Activated CD4-positive, alpha-beta T cell treated with anti-CD3 and anti-CD28 coated beads, Interleukin-2, Interleukin-6, amounts not matched to agents 100 ng/mL and 50 ng/mL, durations not matched to agents 16 hours and 8 hours (primary cell): ENCODE measurements at places on chromosomes 1 and 21.

- no peak for DNase-seq
These were observed 156.7 kb downstream of the ACTL8 start for GRCh38 chr1:17911791-17912190.

- no peak for DNase-seq
These were observed 5.1 kb upstream of the ACTN2 start for GRCh38 chr1:236681219-236681618.

GRCh38 chr1:206551986-206552326, 44.6 kb downstream of the RASSF5 start:
- peak; percentile 82 for DNase-seq

- no peak for DNase-seq
These were observed 12.0 kb downstream of the ADGRL2 start for GRCh38 chr1:81812712-81813111.

GRCh38 chr1:117675907-117676430, 70.1 kb downstream of the TENT5C start:
- no peak for DNase-seq

DNA sequence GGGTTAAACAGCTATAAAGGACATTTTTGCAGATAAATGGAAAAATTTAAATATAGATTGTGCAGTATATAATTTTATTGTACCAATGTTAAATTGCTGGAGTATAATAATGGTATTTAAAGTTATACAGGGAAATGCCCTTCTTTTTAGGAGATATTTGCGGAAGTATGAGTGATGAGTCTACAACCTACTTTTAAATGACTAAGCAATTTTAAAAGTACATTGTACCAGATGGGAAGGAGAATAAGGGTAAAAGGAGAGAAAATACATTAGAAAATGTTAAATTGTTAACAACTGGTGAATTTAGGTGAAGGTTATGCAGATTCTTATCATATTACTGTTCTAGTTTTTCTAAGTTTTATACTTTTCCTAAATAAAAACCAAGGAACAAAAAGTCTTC, 91.8 kb downstream of the ZZZ3 start:
- DNase-seq: no peak

DNA sequence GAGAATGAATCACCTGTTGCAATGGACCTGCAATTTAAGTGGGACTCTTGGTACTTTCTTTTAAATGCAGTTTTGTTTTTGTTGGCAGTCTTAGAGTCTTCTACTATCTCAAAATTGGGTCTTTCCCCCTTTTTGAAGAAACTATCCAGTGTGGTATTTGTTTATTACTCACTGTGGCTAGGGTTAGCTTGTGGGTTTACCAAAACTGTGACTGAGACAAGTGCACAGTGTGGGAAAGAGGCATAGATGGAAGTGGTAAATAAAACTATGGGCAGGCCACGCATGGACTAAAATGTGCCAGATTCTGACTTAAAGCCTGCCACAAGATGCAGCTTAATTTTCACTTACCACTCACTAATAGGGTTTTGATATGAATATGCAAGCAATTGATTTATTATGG, 1441.7 kb downstream of the PLA2G4A start:
- DNase-seq: no peak

- DNase-seq: no peak
These were observed 21.1 kb downstream of the TFAP2E start for GRCh38 chr1:35594005-35594760.

DNA sequence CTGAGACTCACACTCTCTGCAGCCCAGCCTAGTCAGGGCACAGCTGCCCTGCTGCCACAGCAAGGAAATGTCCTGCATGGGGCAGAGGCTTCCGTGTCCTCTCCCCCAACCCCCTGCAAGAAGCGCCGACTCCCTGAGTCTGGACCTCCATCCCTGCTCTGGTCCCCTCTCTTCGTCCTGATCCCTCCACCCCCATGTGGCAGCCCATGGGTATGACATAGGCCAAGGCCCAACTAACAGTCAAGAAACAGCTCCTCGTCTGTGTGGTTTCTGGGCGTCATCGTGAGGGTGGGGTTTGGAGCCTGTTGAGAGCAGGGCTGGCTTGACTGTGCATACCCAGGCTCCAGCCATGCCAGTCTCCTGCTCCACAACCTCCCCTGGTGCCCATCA, 19.5 kb downstream of the FAAH start:
- DNase-seq: peak; percentile 58

GRCh38 chr1:230595181-230595580, 47.1 kb upstream of the COG2 start:
- DNase-seq: no peak

DNA sequence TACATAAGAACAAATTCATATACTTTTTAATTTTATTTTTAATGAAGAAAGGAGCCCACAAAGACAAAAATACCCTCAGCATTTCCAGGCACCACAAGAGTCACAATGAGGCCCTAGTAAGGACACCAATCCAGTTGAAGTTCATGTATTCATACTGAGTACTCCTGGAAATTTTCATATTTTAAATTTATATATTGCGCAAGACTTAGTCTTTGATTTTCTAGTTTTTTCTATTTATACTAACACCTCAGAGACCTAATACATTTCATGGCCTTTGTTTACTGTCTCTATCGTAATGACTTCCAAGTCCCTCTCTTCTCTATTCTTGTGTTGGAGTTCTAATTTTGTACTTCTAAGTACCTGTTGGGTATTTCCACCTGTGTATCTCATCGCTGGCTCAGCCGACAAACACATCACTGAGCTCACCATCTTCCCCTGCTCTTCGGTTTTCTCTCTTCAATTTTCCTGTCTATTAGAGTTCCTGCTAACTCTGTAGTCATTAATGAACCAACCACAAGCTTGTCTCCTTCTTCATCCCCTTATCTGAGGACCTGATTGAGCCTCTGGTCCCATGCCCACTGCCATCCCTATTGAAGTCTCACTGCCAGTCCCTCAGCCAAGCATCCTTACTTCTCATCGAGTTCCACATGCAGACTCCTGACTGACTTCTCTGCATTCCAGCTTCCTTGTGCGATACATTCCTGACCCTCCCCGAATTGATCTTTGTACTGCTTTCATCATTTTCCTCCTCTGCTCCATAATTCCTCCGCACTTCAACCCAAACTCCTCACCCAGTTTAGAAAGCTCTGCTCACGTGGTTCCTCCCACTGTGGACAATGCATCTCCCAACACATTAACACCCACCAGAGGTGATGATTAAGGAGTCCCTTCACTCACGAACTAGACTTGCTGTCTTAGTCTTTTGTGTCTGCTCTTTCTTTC, 17.3 kb upstream of the IRF2BP2 start:
- DNase-seq: no peak

DNA sequence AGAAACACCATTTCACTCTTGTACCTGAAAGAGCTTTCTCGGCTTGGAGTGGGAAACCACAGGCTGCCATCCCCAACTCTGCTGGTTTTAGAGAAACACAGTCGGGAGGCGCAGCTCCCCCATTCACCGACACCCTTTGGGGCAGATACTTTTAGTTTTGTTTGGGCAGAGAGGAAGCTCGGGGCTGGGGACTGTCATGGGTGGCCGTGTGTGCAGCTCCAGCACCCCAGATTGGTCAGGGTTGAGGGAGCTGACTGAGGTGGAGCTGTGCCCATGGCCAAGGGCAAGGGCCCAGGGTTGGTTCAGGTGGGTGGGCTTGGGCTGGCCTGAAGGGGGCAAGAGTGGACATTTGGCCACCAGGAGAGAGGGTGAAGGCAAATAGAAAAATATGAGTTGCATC, 163.1 kb downstream of the DYRK1A start:
- no peak for DNase-seq

DNA sequence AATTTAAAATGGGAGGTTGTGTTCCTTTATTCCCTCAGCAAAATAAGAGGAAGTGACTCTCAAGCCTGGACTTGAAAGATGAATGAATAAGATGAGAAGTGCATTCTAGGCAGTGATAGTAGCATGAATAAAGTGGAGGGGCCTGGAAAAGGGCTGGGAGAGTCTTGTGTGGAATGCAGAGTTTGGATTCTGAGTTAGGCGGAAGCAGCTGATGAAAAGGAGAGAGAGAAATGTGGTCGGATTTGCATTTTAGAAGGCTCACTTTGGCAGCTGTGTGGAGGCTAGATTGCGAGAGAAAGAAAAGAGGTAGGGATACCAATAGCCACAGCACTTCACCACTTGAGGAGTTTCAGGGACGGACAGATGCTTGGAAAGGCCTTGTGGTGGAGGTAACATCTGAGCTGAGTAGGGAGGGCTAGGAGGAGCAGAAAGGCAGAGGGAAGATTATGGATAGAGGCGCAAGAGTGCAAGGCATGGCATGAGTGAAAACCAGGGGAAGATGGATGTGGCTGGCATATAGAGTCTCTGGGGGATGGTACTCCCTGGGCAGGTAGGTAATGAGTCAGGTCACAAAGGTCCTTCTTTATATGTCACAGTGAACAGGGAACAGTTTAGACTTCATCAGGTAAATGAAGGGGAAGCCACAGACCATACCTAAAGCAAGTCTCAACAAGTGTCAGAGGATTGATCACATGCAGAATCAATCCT, 59.6 kb downstream of the ST3GAL3 start:
- DNase-seq: no peak

GRCh38 chr1:156662800-156663055, 14.5 kb downstream of the NES start:
- DNase-seq: no peak

GRCh38 chr1:204041803-204042505, 31.0 kb upstream of the SOX13 start:
- no peak for DNase-seq

DNA sequence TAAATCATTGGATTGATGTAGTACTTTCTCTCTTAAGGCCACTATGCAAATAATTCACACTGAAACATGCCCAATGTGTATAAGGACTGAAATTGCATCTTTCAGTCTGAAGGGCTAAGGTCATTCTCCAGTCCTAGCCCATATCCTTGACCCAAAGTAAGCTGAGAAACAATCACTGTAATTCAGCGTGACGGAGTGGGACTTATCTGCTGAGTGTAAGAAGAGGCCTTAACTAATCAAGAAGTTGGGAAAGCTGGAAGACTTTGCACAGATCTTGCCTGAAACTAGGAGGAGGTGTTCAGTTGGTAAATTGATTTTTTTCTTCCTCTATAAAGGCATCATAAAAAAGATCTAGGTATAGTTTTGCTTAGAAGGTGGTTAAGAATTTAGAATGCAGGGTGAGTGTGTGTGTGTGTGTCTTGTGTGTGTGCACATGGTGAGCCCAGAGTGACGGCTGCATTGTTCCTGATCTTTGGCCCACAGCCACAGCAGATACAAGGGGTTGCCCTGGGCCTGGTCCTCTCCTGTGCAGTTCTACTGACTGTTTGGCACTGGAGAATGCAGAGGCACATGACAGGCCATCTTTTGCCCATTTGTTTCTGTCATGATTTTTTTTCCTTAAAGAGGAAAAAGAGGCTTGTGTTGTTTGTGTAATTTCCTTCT, 13.3 kb upstream of the PPP2R5A start:
- no peak for DNase-seq

DNA sequence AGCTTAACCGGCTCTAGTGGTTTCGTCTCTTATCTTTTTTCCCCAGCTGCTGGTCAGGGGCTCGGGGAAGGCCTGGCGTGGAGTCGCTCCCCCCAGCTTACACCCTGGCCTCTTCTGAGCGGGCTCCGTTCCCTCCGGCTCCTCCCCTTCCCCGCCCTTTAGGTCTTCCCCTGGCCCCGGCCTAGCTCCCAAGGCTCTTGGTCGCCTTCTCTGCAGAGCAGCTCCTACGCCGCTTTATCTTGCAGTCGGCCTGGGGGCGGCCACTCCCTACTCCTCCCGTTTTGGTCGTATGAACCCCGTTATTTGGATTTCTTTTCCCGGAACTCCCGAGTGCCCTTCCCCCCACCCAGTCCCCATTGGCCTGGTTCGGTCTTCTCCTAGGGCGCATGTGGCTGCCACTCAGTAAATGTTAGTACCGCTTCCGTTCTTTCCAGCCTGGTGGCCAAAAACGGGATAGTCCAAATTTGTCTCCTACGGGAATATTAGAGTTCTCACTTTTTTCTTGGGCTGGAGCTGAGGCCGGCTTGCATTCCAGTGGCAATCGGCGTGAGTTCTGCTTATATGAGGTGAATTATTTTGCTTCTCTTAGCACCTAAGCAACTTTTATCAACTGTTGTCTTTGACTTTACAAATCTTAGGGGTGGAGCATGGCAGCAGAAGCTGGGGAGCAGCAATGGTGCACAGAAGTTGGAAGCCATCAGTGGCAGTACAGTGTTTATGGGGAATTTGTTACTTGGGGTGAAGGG, 467 bp downstream of the THRAP3 start:
- DNase-seq: peak; percentile 82

- DNase-seq: no peak
These were observed 4.0 kb downstream of the PBX1 start for GRCh38 chr1:164562947-164563520.

GRCh38 chr1:75985827-75986226, 53.6 kb upstream of the ASB17 start:
- peak; percentile 5 for DNase-seq

DNA sequence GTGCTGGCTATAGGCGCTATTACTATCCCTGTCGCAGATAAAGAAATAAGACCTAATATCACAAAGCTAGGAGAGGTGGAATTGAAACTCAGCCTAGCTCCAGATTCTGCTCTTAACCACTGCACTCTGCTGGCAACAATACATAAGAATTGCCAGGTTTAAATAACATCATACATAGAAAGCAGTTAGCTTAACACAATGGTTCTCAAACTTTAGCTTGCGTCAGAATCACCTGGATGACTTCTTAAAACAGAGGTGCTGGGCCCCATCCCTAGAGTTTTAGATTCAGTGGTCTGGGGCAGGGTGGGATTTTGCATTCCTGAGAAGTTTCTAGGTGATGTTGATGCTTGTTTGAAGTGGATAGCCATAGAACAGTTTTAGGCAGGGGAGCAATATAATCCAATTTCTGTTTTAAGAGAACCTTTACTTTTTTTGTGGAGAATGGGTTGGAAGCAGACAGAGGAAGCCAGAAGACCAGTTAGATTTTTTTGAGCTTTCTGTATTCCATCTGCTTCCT, 1.1 kb upstream of the POMGNT1 start:
- DNase-seq: no peak

DNA sequence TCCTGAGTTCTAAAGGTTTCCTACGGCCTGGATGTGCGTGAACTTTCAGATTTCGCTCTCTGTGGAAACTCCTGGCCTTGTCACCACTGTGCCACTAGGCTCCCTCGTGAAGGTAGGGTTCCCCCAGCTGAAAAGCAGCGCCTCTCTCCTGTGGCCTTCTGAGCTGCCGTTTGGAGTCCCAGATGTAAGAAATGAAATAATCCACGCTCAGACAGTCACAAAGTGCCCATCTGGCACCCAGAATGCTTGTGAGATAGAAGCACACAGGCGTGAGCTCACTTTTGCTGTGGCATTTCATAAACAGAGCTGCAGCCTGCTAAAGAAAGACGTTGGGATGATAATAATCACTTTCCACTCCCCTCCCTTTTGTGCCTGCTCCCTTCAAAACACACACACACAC, 65.8 kb downstream of the LMO4 start:
- DNase-seq: no peak

- DNase-seq: no peak
These were observed 29.2 kb downstream of the SZT2 start for GRCh38 chr1:43418858-43419257.

GRCh38 chr1:117573386-117574023, 32.3 kb upstream of the TENT5C start:
- no peak for DNase-seq

DNA sequence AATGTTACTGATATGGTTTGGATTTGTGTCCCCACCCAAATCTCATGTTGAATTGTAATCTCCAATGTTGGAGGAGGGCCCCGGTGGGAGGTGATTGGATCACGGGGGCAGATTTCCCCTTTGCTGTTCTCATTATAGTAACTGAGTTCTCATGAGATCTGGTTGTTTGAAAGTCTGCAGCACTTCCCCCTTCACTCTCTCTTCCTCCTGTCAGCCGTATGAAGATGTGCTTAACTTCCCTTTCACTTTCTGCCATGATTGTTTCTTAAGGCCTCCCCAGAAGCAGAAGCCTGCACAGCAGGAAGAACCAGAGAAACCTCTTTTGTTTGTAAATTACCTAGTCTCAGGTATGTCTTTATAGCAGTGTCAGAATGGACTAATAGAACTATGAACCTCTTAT, 28.4 kb downstream of the TRIM33 start:
- DNase-seq: peak; percentile 20
